Large intestine (tissue), 12 donors: ENCODE measurements at places on chromosomes 11 and 22. TPM values are rescaled to one million over a fixed set of nuclear protein-coding genes. Genes with fewer than 3 reads are reported as not detected.

The CYTH4 gene
- polyA plus RNA-seq: 4.3 TPM

The ABCC8 gene
- polyA plus RNA-seq: 23.5 TPM

The MS4A4A gene
- polyA plus RNA-seq: 11.9 TPM

The FAM227A gene
- 1.4 TPM for polyA plus RNA-seq

The TRIM48 gene
- polyA plus RNA-seq: not detected

The SCN3B gene
- polyA plus RNA-seq: 9.5 TPM
